ENCODE measurements at places on chromosomes 12 and 14. TPM values are rescaled to one million over a fixed set of nuclear protein-coding genes. Genes with fewer than 3 reads are reported as not detected.

GRCh38 chr14:53237488-53237887 is 84.4 kb upstream of the DDHD1 start:
- H3K4me3 ChIP-seq: no peak overlapping the region
- no peaks in the 10 kb centered on the region for H3K4me1 ChIP-seq
- DNase-seq: no peak

The ACSM4 gene
- total RNA-seq: not detected

DNA sequence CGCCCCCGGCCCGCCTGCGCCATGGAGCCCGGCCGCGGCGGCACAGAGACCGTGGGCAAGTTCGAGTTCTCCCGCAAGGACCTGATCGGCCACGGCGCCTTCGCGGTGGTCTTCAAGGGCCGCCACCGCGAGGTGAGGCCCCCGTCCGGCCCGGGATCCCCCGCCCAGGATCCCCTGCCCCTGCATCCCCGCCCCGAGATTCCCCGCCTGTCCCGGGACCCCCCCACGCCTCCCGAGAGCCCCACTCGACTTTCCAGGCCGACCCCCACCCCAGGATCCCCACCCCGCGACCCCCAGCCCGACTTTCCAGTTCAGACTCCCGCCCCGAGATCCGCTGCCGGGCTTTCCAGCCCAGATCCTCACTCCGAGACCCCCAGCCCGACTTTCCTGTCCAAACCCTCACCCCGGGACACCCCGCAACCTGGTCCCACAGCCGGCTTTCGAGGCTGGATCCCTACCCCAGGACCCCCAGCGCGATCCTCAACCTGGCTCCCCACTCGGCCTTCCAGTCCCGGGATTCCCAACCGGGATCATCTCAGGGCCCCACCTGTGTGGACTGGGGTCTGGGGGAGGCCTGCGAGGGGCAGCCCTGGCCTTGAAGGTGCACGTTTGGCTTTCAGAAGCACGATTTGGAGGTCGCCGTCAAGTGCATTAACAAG is 688 bp downstream of the ULK1 start:
- peak overlapping the region; percentile 64 for H3K4me3 ChIP-seq
- H3K27me3 ChIP-seq: no peaks in the 10 kb centered on the region
- H3K27ac ChIP-seq: peak overlapping the region; percentile 89
- H3K36me3 ChIP-seq: no peaks in the 10 kb centered on the region
- peaks cover 16% of the 10 kb centered on the region for H3K4me1 ChIP-seq

The SLC6A12 gene
- total RNA-seq: 13.2 TPM

DNA sequence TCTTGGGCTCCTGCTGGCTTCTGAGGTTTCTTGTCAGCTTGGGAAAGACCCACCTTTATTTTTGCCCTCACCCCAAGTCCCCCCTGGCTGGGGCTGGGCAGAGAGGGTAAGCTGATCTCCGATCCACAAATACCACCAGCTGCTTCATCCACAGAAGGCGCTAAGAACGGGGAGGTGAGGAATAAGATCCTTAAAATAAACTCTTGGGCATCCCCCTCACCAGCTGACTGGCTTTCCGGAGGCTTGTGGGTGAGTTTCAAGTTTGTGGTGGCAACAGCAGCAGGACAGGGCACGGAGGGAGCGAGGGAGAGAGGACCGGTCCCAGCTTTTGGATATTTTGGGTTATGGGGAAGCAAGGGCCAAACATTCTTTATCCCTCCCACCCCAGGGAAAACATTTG is 20.8 kb upstream of the HSPB8 start:
- no peak overlapping the region for H3K27ac ChIP-seq
- no peaks in the 10 kb centered on the region for H3K27me3 ChIP-seq
- H3K4me3 ChIP-seq: no peak overlapping the region
- no peaks in the 10 kb centered on the region for H3K36me3 ChIP-seq
- DNase-seq: no peak

DNA sequence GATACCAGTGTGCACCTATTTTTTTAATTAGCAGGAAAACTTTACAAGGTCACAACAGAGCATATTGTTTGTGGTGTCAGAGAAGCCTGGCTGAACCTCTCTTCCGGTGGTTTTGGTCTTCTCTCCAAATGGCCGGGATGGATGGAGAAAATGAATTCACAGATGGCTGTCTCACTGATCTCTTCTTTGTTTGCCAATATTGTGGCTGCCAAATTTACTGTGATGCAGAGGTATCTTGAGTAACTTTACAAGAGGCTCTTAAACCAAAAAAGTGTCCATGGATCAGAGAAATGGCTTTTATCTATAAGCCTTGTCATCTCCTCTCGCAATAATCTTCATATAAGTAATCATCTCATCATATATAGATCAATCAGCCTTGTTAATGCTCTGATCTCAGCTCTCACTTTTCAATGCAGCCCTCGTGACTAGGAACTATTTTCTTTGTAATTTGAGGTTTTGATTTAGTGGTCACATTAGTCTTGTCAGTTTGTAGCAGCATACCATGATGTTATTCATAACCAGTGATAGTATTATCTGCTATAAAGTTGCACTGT is 308.1 kb downstream of the EGLN3 start:
- DNase-seq: no peak
- no peaks in the 10 kb centered on the region for H3K27me3 ChIP-seq
- H3K27ac ChIP-seq: no peak overlapping the region
- no peaks in the 10 kb centered on the region for H3K36me3 ChIP-seq

DNA sequence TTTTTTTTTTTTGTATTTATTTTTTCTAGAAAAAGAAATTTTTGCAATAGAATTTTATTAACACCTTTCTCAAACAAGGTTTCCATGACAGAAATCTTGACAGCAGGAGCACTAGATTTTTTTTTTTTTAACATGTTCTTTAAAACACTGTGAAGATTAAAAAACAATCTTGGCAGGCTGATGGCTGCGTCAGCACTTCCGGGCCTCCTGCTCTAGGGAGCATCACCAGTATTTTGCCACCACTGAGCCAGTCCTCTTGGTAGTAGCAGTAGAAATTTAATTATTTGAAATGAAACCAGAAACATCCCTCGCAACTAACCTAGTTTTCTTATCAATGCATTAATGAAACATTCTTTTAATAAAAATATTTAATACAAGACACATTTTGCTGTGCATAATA is 99.6 kb downstream of the APAF1 start:
- no peak overlapping the region for H3K27ac ChIP-seq
- H3K27me3 ChIP-seq: no peaks in the 10 kb centered on the region
- no peaks in the 10 kb centered on the region for H3K36me3 ChIP-seq
- no peak overlapping the region for H3K4me3 ChIP-seq
- no peak for DNase-seq

DNA sequence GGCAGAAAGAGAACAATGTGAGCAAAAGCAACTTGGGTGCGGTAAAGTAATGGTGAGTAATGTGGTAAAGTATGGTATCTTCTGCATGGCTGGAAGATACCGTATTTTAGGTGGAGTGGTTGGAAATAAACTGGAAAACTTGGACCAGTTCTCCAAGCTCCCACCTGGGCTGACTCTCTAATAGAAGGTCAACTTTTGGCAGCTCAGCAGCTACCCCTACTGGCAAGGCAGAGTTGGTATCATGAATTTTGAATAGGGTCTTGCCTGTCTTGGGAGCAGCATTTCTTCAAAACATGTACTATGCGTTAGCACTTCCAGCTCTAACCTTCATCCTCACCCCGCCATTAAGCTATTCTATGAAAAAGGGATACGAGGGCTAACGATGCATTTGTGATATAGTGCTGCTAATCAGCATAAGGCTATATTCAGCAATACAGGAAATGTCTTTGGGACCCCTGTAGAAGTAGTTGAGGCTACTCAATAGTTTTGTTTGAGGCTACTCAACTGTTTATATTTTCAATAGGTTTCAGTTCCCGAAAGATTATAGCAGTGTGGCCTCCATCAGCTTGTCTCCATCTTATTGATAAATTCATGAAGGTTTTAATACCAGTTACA is 276.3 kb upstream of the FAR2 start:
- no peaks in the 10 kb centered on the region for H3K4me1 ChIP-seq
- H3K4me3 ChIP-seq: no peak overlapping the region
- peak; percentile 27 for DNase-seq
- H3K27me3 ChIP-seq: no peaks in the 10 kb centered on the region
- no peaks in the 10 kb centered on the region for H3K36me3 ChIP-seq
